ENCODE measurements at places on chromosomes 1 and 21.

GRCh38 chr1:114668784-114669561 is 876 bp downstream of the DENND2C start:
- no peak for DNase-seq

GRCh38 chr1:231351816-231352215 is 13.7 kb downstream of the SPRTN start:
- DNase-seq, result no peak

DNA sequence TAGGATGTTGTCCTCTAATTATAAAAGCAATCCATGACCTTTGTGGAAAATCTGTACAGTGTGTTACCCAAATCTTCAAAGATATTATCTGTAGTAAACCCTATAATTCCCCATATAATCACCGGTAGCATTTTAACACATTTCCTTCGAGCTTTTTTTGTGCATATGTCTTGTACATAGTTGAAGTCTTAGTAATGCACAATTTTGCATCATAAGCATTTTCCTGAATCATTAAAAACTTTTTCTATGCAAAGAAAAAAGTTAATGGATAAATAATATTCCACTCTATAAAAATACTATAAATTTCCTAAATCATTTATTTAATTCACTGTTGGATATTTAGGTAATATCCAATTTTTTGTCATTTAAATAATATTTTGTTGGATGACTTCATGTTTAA is 201.7 kb downstream of the RRAGC start:
- DNase-seq, result no peak

DNA sequence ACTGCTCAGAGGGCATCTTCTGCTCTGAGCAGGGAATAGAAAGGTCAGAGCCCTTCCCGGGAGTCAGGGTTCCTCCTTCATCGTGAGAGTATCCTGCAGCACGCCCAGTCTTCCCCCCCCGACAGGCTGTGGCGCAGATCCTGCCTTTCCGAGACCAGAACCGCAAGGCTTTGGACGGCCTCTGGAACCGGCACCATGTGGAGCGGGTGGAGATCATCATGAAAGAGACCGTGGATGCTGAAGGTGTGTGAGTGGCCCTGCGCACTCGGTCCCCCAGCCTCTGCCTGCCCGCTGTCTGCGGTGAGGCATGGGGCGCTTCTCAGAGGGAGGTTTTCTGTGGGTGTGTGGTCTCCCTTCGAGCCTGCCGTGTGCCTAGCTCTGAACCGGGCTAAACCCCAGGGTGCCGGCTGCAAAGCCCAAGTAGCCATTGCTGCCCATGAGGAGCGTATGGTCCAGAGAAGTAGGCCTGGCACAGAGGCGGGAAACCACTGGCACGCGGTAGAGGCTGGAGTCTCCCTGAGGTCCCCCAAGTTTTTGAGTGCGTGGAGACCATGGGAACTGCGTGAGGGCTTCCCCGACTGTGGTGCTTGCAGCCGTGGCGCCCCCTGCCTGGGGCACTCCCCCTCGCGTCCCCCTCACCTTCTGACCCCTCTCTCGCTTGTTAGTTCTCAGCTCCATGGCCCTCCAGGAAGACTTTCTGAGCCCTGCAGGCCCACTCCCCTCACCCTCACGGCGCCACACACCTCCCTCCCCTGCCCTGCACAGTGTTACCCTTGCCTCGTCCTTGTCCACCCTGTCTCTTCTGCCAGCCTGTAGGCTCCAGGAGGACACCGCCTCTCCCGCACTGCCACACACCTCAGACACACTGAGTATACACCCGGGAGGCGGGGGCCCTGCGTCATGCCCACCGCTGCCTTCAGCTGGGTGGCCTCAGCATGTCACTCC is 12.5 kb downstream of the H6PD start:
- no peak for DNase-seq

- DNase-seq, result no peak
These were observed 52.5 kb downstream of the ETS2 start for GRCh38 chr21:38858026-38858811.

DNA sequence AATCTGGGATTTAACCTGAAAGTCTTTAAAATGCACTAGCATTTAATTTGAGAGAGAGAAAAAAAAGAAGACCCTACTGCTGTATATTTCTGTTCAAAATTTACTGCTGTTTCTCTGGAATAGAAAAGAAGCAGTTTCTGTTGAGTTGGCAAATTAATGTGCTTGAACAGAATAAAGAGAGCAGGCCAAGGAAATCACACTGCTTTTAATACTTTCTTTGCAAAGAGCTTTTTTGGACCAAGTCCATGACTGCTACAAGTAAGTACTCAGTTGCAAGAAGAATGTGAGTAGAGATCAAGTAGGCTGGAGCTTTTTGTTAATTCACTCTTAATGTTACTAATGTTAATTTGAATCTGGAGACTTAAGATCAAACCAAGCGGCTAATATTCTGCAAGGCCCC is 336.2 kb upstream of the SGIP1 start:
- no peak for DNase-seq

DNA sequence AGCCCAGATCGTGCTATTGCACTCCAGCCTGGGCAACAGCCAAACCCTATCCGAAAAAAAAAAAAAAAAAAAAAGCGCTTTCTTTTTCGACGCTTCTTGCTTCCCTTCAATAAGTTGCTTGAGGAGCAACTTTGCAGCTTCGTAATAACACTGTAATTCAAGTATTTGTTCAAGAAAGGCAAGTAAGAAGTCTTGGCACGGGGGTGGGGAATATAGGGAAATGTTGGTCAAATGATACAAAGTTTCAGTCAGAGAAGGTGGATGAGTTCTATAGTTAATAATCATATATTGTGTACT is 871 bp upstream of the PSMA5 start:
- no peak for DNase-seq

DNA sequence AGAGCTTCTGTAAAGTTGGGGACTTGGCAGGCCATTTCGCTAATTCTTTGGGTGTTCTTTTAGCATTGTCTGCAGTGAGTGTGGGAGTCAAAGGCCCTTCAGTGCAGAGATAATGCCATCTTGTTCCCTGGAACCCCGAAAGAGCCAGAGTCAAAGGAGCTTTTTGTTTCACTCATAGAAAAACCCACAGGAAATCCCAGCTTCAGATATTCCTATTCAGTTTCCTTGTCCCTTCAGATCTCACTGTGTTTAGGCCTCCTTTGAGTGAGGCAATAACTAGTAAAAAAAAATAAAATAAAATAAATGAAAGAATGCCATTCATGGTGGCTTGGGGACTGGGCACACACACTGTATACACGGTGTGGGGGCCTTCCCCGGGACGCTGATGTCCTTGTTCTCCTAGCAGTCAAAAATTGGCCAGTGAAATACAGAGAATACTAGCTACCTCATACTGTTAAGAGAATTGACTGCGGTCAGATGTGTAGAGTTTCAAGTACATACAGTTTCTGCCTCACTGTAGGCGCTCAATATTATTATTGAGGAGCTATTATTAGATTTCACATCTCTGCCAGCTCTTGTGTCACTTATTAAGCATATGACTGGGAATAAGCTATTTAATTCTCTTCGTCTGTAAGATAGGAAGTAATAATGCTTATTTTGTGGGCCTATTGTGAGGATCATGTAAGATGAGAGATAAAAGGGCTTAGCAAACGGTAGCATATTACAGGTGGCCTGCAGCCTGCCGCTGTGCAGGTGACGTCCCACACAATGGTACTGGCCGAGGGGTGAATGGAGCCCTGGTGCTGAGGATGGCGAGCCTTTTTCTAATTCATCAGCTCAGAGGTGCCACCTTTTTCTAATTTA is 16.7 kb downstream of the DISC1 start:
- DNase-seq, result no peak

- no peak for DNase-seq
These were observed 5.8 kb downstream of the C21orf58 start for GRCh38 chr21:46317710-46318463.

- DNase-seq, result peak; percentile 71
These were observed 1.9 kb upstream of the ATG4C start for GRCh38 chr1:62781841-62782543.

- DNase-seq, result peak; percentile 37
These were observed 1.0 kb upstream of the PGLYRP4 start for GRCh38 chr1:153349363-153350320.

DNA sequence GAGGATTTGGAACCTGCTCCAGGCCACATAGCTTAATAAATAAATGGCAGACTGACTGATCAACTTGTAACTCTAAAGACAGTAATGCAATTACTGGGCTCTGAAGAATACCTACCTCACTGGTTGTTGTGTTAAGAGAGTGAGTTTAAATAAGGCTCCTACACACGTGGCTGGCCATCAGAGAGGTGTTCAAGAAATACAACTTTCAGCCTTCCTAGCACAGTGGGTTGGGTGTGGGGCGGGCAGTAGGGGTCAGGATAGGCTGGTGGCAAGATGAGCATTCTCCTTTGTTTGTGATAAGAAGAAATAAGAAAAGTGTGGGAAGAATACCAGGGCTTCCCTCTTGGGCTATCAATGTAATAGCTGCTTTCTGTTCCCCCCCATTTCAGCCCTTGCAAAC is 151.3 kb downstream of the DAB1 start:
- no peak for DNase-seq

DNA sequence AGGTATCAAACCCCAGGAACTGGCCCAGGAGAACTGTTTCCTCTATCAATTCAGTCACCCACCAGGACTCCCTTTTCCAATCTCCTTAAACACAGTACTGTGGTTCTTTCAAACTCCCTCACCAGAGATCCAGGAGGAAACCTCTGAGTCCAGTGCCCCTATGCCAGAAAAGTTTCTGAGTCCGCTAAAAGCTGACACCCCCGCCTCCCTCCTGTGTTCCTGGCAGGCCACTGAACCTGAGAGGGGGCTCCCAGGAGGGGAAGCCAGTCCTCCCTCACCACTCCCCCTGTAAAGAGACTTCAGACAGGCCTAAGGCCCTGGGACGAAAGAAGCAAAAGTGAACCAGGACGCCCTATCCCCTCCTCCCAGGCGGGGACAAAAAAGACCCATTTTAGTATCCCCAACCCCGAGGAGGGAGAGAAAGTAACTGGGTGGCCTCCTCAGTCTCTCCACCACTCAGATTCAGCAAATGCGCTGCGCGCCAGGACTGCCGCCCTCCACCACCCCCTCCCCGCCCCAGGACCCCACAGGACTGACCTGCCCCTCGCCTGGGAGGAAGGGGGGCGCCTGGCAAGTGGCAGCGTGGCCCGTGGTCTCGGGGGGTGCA is 624 bp downstream of the SLC41A1 start:
- no peak for DNase-seq

- no peak for DNase-seq
These were observed 14.2 kb upstream of the HEATR1 start for GRCh38 chr1:236618507-236618906.

- DNase-seq, result no peak
These were observed 444.9 kb upstream of the PKN2 start for GRCh38 chr1:88239205-88239604.

GRCh38 chr1:204376919-204377799 is 17.4 kb upstream of the PLEKHA6 start:
- no peak for DNase-seq

DNA sequence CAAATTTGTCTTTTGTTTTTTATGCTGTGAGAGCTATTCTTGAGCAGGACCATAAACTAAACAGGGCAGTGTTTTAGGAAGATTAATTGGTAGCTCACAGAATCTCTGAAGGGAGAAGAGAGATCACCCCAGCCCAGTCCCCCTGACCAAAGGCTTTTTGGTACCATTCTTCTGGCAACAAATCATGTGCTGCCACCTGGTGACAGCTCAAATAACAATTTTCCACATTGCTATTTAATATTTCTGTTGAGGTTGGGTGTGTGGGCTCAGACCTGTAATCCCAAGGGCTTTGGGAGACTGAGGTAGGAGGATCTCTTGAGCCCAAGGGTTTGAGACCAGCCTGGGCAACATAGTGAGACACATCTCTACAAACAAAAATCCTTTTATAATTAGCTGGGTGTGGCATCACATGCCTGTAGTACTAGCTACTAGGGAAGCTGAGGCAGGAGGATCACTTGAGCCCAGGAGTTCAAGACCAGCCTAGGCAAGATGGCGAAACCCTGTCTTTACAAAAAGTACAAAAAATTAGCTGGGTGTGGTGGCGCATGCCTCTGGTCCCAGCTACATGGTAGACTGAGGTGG is 2.2 kb upstream of the TESK2 start:
- DNase-seq, result peak; percentile 81

DNA sequence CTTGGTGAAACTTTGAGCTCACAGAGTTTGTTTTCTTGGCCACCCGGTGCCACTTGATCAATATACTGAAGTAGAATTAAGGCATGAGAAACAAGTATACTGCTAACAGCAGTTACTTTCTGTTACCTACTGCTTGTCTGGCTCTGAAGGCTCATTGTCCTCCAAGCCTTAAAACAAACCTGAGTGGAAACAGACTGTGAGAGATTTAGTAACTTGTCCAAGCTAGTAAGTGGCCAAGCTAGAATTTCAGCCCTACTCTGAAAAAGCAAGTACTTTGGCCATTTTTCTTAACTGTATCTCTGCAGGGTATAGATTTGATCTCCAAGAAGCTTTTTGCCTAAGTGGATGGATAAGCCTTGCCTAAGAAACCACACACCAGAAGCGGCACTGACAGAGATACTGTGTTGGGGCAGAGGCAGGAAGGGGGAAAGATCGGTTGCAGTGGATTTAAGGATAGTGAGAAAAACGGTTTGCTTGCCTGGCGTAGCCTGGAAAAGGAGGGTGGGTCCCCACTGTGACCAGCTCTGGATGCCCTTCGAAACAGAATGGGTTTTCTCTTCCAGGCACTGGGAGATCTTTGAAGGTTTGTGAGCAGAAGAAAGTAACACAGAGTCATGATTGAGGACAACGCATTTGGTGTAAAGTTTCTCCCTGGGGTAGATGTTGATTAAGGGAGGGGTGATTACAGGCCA is 2.1 kb upstream of the MACO1 start:
- DNase-seq, result no peak

DNA sequence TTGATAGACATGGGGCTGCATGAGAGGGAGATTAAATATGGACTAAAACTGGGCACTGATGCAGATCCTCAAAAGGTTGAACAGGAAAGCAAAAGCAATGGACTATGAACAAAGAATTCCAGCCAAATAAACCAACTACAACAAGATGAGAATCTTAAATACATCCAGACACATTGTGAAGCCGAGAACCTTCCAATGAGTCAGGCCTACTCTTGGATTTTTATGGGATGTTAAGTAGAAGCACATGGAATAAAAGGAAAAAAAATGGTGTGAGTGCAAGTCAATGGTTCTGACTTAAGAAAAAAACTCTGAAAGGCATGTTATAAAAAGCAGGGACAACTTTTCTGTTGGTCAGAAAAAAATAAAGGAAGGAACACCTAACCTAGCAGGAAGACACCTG is 227.2 kb downstream of the DPYD start:
- DNase-seq, result no peak

DNA sequence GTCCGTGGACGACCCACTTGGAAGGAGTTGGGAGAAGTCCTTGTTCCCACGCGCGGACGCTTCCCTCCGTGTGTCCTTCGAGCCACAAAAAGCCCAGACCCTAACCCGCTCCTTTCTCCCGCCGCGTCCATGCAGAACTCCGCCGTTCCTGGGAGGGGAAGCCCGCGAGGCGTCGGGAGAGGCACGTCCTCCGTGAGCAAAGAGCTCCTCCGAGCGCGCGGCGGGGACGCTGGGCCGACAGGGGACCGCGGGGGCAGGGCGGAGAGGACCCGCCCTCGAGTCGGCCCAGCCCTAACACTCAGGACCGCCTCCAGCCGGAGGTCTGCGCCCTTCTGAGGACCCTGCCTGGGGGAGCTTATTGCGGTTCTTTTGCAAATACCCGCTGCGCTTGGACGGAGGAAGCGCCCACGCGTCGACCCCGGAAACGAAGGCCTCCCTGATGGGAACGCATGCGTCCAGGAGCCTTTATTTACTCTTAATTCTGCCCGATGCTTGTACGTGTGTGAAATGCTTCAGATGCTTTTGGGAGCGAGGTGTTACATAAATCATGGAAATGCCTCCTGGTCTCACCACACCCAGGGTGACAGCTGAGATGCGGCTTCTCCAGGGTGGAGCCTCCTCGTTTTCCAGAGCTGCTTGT is 32.4 kb downstream of the PRMT2 start:
- DNase-seq, result peak; percentile 50
